ENCODE measurements at places on chromosomes 5 and 9.
A peak's percentile ranks its signal among the peaks of the same experiment; 100 is the strongest.

GRCh38 chr5:160961761-160962160 is 109.8 kb upstream of the ATP10B start:
- DNase-seq, result no peak

DNA sequence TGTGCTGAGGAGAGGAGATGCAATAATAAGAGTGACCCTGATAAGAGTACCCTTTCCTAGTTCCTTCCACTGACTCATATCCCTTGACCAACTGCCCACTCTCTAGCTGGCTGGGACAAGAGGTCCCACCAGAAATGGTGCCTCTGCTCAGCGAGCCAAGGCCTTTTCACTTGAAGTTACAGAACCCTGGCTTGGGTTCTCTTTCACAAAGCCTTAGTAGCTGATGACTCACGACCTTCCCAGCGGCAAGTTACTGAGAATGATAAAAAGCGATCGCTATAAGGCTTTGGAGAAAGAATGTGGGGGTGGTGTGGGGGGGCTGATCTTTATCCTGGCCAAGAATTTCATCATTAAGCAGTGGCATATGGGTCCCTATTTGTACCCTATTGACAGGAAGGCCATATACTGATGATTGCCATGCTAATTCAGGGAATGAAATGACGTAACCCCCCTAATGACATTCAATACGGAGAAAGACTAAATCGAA is 90.3 kb downstream of the FBXO38 start:
- DNase-seq, result no peak

DNA sequence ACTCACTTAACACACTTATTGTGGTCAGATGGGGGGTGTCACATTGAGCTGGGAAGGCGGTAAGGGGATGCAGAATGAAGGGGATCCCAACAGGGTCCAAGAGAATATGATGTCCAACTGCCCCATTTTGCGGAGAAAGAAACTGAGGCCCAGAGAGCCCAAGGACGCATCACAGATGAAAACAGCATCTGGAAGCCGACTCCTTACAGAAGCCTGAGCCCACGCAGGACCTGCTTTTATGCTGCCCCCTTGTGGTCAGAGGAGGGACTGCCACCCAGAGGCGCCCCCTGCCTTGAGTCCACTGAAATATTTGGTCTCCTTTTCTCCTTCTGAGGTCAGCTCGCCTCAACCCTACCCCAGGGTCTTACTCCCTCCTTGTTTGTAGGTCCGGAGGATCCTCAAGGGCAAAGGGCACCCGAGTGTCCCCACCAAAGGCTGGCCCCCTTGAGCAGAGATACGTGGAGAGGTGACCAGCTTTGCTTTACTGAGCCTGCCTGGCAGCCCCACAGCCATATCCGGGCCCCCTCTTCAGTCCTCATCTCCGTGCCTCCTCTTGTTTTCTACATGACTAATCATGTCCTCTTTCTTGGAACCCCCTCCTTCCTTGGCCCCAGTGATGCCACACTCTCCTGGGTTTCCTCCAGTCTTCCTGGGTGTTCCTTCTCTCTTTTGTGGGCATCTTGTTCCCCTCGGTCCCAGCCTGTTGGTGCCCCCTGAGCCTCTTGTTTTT is 30.0 kb upstream of the TTLL11 start:
- no peak for DNase-seq

- no peak for DNase-seq
Measured at GRCh38 chr9:98182889-98183599, 9.4 kb downstream of the CORO2A start.

GRCh38 chr5:5467737-5468136 is 45.3 kb downstream of the ICE1 start:
- no peak for DNase-seq

DNA sequence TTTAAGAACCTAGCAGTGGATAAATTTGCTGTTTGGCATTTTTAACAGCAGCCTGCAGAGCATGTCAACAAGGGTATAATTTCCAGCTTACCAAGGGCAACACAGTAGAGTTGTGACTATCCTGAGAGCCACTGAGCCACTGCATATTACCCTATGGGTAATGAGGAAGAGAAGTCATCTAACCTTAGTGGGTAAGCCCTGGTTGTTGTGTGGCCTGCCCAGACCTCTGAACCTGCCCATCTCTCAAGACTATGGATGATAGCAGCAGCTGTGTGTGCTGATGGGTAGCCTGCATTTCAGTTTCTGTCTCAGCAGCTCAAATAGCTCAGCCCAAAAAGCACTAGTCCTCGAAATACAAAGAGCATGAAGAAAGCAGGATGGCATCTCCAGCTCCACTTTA is 56.1 kb upstream of the PIP5K1B start:
- no peak for DNase-seq

DNA sequence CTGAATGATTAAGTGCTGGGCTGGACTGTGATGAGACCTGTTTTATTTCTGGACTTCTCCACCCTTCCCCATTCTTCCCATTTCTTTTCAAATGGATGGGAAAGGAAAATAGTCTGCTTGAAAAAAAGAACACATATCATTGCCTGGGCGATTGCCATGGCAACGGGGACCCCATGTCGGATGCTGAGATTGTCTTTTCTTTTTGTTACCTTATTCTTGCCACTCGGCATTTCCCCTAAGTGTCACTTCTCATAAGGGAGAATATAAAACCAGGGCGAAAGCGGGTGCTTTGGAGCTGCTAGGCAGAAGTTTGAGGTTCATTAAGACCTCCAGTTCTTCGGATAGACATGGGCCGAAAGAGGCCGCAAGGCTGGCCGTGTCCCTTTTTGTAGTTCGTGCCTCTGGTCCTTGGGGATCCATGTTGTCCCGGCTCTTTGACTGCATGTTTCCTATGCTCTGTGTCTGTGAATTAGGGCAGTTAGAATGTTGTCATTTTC is 763 bp downstream of the FGD3 start:
- DNase-seq, result no peak

DNA sequence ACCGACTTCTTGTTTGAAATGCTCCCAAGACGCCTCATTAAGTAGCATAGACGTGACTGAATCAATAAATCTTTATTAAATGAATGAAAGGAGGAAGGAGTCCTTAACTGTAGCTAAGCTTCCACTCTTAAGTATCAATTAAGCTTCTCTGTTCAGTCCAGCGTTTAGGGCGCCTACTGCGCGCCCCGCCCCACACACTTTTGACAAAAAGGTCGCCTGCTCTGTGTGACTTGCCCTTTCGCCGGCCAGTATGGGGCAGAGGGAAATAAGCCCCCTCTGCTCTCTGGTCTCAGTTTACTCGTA is 662 bp upstream of the DOLPP1 start:
- DNase-seq, result no peak

DNA sequence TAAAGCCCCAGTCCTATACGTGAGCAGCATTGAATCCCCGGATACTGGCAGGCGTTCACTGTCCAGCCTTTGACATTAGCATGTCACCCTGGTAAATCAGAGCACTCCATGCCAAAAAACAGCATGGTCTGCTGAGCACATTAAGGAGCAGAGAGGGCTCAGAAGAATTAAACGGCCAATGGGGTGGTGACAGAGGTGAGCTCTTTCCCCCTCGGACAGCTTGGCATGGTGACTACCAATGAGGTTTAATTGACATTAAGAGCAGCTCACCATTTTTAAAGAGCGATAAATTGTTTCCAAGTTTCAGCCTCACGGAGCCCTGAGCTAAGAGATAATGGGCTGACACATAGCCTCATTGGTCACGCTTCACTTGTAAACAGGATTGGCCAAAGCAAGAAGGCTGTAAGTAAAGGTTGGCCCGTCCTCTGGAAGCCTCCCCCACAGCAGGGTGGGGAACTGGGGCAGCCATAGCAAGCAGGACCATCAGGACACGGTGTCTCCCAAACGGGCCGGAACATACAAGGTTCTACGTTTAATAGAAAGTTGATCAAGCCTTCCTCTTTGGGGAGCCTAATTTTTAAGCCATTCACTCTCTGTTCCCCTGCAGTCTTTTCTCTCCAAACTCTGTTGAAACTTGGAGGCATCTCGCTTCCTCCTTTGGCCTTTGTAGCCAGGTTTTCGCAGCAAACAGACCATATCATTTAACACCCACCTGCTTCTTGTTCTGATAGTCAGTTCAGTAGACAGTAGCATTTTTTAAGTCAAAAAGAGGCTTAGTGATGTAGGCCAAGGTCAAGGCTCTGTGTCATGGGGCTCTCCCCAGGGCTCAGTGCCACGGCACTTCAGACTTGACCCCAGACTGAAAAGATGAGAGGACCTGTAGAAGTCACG is 25.9 kb downstream of the QRFP start:
- no peak for DNase-seq

- DNase-seq, result no peak
Measured at GRCh38 chr5:95840956-95841705, 18.6 kb upstream of the GLRX start.

DNA sequence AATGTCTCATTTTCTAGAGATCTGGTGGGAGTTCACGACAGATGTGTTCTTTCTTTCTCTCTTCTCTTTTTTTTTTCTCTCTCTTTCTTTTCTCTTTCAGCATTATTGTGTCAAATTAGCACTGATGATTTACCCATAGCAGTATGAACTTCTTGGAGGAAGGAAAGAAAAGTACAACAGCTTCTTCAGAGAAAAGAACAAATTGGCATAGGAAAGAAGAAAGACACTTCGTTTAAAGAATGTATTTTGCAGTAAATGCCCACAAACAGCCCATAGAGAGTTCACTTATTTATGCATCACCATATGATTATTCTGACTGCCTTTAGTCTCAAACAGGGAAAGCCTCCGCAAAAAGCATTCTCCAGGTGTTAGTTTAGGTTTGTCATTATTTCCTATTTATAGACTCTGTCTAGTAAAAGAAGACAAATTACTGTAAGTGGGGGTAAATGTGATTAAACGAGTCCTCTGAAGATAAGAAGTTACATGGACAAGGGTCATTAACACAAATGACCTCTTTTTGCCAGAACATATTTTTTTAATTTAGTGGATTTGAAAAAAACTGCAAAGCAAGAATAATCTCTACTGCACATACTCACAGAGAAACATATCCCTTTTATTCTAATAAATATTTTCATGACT is 68.0 kb downstream of the POU5F2 start:
- no peak for DNase-seq

DNA sequence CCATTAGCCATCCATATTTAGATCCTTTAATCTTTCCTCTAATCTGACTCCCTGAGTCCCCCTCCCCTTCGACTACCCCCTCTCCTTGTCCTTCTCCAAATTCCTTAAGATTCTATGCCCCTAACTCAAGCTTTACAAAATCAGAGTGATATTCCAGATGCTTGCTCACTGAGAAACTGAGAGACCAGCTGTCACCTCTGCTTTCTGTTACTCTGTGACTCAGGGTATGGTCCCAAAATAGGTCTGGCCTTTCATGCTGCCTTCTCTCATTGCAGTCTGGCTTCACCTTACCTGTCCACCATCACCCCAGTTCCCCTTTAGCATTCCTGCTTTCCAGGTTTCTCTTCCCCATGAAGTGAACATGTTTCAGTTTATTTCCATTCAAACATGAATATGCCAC is 383.3 kb upstream of the SLC30A5 start:
- peak; percentile 53 for DNase-seq

DNA sequence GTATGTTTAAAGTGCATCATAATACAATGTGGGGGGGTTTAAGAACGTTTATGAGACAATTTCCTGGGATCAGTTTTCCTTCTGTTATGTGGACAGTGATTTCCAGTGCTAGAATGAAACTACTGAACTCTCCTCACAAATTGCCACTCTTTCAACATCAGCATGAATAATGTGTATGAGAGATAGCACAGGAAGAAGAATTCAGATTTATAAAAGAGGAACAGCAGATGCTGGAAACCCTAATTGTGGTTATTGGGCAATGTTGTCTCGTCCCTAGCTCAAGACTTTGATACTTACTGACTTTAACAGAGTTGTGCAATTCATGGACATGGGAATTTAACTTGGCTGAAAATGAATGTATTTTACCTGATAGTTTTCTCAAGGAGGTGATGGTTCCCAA is 410.8 kb upstream of the MEF2C start:
- no peak for DNase-seq

DNA sequence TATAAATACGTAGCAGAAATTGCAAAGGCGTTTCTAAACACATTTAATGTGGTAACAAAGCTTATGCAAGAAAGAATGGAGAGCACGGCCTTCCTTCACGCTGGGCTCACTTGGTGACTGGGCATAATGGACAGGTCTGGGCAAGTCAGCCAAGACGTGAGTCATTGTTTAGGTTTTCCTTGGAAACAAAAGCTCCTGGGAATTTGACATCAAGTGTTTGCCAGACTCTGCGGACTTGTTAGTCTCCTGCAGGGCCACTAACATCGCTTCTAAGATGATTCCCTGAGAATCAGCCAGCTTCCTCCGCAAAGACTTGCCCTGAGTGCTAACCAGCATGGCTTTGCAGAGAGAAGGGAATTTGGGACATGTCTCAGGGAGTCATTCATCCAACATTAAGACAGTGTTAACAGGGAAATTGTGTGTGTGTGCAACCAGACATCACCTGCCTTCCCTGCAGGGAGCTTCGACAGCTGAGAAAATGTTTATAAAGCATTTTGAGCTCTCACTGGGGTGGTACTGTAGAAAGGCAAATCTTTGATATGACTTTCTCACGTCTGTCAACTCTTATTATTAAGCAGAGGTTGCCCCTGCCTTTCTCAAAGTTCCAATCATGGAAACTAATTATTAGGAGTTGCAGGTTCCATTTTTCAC is 182.5 kb downstream of the NTRK2 start:
- no peak for DNase-seq

DNA sequence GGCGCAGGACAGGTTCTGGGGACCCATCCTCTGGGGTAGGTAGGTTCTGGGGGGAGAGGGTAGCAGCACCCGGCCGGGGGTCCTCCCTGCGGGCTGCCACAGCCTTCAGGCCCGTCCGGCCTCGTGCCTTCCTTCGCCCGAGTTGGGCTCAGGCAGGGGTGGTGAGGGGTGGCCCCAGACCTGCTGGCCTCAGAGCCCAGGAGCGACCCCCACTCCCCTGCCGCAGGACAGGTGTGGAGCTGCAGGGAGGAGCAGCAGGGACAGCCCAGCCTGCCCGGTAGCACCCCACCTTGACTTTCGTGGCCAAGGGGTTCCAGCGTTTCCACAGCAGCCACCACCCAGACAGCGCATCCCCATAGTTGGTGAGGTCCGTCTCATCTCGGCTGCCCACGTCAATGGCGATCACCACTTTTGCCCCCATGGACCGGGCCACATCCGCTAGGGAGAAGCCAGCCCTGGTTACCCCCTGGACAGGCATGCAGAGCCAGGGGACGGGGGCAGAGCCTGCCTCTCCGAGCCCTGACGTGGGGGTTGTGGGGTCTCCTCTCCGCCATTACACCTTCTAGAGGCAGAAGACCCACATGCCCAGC is 3.4 kb upstream of the NSMF start:
- DNase-seq, result no peak

DNA sequence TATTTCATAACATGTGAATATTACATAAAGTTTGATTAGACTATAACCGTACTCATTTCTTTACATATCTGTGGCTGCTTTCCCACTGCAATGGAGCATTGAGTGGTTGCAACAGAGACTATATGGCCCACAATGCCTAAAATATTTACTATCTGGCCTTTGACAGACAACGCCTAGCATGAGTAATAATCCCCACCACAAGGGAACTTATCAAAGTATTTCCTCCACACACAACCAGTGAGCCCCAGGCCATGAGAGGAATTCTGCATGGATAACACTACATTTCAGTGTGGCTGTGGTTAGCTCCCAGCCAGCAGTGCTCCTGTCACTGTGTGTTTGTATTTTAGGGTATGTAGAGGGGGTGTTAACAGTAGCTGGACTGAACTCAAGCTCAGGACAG is 54.8 kb downstream of the FAM81B start:
- DNase-seq, result no peak

- no peak for DNase-seq
Measured at GRCh38 chr9:98485706-98486105, 223.0 kb downstream of the GABBR2 start.

Data from NCI-H524 treated with DMSO at 0.1 percent for 48 hours (cell line).